Naive thymus-derived CD4-positive, alpha-beta T cell (primary cell): ENCODE measurements at places on chromosomes 1 and 21. TPM values are rescaled to one million over a fixed set of nuclear protein-coding genes. Genes with fewer than 3 reads are reported as not detected.

- DNase-seq = no peak
- H3K27me3 ChIP-seq = no peaks in the 10 kb centered on the region
- H3K27ac ChIP-seq = no peak overlapping the region
- H3K36me3 ChIP-seq = no peaks in the 10 kb centered on the region
- no peak overlapping the region for H3K4me3 ChIP-seq
Observed at GRCh38 chr1:7069931-7070330, 284.7 kb downstream of the CAMTA1 start.

GRCh38 chr1:241235256-241235897, 121.6 kb downstream of the RGS7 start:
- no peak overlapping the region for H3K4me3 ChIP-seq
- no peak for DNase-seq
- no peaks in the 10 kb centered on the region for H3K4me1 ChIP-seq
- H3K36me3 ChIP-seq = no peaks in the 10 kb centered on the region

GRCh38 chr1:4108331-4108730, 208.3 kb upstream of the C1orf174 start:
- no peak overlapping the region for H3K27ac ChIP-seq
- no peaks in the 10 kb centered on the region for H3K36me3 ChIP-seq
- H3K4me3 ChIP-seq = no peak overlapping the region
- H3K27me3 ChIP-seq = no peaks in the 10 kb centered on the region
- no peak for DNase-seq
- no peaks in the 10 kb centered on the region for H3K4me1 ChIP-seq

GRCh38 chr1:31900790-31901189, 37.4 kb downstream of the PTP4A2 start:
- H3K4me3 ChIP-seq = no peak overlapping the region
- peaks cover 6% of the 10 kb centered on the region for H3K36me3 ChIP-seq
- DNase-seq = no peak
- no peak overlapping the region for H3K27ac ChIP-seq

SUCO gene
- 85.0 TPM for total RNA-seq
